GDM1 (cell line): ENCODE measurements at places on chromosomes 7 and 10.

- no peak for DNase-seq
These were observed 101.7 kb downstream of the MGMT start for GRCh38 chr10:129568583-129569344.

DNA sequence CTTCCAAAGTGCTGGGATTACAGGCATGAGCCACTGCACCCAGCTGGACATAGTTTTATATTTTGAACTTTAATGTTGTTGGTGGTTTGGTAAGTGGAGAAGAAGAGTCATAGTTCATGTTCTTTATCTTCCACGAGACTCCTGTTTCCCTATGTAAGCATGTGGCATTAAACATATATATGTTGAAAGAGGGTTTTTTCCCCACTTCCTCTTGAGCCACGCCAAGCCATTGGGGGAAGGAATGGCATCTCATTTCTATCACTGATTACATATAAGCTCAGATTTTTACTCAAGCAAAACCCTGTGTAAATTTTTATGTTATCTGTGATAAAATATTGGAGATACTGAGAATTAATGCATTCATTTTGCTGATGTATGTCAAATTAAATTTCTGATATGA lies 300.4 kb downstream of the PHF14 start:
- DNase-seq, result no peak

DNA sequence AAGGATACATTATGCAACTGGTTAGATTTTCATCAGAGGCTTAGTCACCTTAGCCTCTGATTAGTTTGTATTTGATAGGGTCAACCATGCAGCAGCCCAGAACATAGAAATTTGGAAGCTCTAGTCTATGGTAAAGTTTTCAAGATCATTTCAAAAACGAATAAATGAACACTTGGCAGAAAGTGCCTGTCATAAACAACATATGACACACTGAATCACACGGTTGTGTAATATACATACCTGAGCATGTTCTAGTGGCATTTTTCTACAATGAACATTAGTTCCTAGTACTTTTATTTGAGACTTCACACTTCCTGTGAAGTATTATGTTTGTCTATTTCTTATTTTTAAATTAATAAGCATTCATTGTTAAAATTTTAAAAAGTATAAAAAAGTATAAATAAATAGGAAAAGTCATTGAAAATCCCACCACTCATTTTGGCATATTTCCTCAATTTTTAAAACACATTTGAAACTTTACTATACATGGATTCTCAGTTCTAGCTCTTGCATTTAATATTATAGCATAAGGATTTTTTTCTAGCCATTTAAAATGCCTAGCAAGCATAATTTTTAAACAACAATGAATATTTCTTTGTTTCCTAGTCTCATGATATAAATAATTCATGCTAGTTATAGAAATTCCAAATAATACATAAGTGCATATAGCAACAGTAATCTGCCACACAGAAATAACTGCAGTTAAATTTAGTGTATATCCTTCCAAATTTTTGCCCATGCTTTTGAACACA lies 25.7 kb upstream of the PRPS1L1 start:
- DNase-seq, result no peak

DNA sequence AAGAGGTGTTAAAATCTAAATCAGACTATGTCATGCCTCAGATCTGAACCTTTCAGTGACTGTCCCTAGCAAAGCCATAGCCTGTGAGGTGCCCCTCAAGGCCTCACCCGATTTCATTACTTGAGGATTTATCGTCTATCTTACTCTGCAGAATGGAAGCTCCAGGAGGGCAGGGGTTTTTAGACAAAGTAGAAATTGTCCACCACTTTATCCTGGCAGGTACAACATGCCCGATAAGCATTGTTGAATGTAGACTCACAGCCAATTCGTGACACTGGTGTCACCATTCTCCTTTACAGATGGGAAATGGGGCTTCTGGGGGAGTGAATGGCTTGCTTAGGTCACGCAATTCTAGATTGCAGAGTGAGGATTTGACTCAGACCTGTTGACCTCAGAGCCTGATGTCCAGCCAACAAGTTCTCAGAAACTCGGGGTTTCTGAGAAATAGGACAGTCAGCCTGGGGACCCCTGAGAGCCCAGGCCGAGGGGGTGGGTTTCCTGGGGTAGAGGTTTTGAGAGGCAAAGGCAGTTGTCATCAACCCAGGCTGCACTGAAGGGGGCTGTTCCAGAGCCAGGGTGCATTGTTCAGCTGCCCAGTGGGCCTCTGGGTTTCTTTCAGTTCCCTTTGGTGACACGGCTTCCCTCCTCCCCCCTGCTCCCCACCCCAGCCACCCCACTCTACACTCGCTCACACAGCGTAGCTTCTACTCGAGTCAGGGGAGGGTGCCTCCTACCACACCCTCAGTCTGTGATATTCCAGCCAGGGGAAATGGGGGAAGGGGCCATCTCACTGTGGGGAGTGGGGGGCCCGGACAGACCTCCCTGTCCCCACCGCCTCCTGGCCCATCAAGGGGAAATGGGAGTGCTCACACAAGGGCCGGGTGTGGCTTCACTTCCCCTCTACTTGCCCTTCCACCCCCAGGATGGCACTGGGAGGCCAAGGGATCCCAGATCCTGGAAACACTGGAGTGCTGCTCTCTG lies 3.1 kb upstream of the IRF5 start:
- no peak for DNase-seq

DNA sequence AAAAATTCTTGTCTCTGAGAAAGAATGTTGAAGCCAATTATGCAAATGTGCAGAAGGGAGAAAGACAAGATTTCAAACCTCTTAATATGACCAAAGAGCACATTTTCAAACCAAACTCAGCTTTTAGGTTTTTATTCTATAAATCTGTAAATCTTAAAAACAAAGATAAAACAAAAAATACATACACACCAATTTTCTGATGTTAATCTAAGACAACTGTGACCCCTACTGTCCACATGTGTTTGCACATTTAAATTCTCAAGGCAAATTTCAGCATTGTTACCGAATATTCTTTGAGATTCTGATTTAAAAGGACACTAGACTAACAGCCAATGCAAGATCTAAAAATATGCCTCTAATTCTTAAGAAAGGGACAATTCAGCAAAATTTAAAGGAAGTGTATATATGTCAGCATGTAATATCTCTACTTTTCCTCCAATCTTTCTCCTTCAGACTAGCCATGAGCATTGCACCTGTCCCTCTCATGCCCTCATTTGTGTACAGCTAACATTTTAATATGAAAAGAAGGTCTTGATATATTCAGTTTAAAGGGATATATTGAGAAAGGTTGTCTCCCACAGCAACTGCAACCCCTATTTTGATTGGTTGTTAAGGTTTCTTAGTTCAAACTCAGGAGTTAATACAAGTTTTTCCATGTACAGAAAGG lies 417.9 kb downstream of the IPMK start:
- no peak for DNase-seq

- DNase-seq, result no peak
These were observed 1087.1 kb upstream of the POT1 start for GRCh38 chr7:126016722-126017121.

DNA sequence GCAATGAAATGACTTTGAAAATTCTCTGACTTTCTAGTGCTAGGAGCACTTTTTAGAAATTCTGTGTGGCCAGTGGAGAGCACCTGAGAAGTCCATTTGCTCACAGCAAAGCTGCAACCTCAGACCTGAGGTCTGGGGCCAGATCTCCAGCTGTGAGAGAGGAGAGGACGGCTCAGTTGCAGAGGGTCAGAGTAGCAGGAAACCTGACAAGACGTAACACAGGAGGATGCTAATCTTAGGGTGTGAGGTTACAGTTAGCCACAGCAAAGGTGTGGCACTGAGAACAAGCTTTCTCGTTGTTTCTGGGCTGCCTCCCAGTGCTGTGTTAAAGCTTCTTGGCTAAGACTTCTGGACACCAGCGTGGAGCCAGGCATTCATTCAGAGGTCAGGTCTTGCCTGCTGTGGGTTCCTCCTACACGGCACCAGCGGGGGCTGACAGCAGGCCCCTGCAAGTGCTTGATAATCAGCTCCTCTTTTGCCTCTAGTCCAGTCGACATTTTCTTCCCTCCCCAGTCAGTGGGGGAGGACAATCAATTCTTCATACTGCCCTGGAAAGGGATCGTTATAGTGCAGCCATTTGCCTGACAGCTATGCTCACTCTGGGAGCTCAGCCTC lies 435.4 kb upstream of the DPP6 start:
- no peak for DNase-seq

DNA sequence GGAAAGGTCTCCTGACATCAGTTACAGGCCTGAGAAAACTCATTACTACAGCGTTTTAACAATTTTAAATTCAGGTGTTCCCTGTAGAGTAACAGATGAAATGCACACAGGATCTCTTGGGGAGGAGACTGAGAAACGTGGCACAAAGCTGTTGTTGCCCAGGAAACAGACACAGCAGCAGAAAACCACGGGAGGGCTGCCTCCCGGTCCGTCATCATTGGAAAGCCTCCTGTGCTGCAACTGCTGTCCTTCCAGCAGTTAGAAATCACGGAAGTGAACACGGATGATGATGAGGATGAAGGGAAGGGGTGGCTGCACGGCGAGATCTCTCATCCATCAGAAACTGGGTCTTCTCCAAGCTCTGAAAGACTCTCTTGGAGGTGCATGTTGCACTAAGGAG lies 94.6 kb upstream of the RNF32 start:
- DNase-seq, result no peak

DNA sequence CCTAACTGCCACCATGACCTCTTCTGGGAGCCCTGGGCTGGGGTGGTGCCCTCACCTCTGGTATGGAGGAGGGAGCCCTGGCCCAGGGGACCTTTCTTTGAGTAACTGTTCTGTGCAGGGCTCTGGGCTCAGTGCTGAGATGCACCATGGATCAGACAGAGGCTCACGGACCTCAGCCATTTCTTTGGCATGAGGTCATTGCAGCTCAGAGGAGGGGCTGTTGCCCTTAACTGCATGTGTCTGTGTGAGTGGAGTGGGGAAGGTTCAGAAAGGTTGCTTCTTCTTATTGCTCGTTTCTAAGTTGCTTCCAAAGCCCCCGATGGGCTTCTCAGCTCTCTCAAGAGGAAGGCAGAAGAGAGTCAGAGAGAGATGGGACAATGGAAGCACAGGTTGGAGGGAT lies 233.9 kb downstream of the RPS24 start:
- no peak for DNase-seq

- DNase-seq, result no peak
These were observed 4.0 kb downstream of the ARHGAP22 start for GRCh38 chr10:48600645-48601505.

DNA sequence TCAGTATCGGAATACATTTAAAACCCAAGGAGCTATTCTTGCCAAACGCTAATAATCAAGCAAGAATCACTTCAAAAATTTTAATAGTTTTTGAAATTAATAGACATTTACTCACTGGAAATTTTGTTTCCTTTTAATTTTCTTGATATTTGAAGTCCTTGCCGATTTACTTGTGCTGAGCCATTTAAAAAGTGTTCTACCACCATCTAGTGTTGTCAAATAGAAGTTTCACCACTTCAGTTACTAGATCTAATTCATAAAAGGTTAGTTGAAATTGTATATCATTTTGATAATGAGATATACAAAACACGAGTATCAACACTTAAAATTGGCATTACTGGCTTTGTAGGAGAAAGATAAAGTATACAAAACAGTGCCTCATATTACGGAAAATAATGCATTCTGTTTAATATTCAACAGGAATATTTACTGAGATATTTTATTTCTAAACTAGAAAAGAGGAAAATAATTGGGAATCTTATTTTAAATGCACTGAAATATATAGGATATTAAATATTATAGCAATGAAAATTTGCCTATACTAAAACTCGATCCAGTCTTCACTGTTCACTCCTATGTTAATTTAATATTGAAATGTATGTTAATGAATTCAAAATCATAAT lies 664.8 kb upstream of the SEMA3D start:
- no peak for DNase-seq

GRCh38 chr10:3813986-3814837 lies 29.2 kb upstream of the KLF6 start:
- DNase-seq, result no peak

- DNase-seq, result no peak
These were observed 672 bp downstream of the GTPBP4 start for GRCh38 chr10:988667-989545.

- no peak for DNase-seq
These were observed 11.9 kb downstream of the PAXIP1 start for GRCh38 chr7:154990964-154991540.

DNA sequence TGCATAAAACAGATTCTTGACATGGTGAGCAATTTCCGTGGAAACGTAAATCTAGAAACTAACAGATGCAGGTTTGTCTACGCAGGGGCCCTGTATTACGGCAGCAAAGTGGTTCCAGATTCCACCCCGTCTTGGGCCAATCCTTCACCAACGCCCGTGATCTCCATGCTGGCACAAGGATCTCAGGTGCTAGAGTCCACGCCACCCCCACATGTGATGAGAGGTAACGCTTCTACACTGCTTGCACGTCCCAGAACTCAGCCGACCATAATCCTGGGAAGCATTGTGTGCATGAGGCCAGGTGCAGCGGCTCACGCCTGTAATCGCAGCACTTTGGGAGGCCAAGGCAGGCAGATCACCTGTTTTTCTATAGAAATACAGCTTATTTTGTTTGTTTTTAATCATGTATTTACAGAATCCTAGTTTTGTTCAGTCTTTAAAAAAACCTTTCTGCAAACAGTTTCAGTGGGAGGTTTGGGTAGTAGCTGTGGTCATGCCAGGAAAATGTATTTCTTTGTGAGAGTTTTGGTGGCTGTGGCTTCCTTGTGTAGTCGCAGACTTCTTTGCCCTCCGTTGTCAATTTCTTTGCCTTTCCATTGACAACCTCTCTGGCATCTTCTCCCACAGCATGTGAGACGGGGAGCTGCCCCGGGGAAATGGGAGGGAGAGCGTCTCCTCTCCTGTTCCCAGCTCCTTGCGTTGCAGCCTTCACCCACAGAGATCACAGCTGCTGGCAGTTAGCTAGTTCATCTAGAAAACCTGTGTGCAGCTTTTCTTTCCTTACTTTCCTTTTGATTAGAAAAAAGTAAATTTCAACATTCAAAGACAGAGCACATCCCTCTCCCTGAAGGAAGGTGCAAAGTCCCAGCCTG lies 35.7 kb downstream of the ITIH2 start:
- no peak for DNase-seq

DNA sequence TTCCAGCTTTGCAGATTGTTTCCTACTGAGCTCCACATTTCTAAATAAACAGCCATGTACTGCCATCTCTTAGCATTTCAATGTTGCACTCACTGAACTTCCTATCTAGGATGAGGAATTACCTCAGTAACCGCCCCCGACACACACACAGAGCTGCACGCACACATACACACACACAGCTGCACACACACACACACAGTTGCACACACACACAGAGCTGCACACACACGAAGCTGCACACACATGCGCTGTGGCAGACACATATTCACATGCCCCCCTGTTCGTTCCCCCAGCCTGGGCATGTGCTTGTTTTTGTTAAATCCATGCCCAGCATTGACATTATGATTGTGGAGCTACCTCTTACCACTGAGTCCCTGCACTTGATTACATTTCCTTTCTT lies 39.6 kb upstream of the CNPY1 start:
- no peak for DNase-seq

DNA sequence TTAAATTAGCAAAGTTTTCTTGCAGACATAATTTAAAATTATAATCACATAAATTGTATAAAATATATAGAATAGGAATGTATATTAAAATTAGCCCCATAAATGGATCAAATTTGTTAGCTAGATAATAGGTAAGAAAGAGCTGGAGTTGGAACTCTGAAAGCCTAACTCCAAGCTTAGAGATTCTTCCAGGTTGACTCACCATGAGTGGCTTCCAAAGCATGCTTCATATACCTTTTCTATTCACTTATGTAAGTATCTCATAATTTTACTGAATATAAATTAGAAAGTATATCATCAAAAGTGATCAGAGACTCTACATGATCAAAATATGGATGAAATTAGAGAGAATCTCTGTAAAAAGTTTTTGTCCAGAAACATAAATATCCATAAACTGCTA lies 320.7 kb upstream of the MAGI2 start:
- no peak for DNase-seq
